ENCODE measurements at places on chromosomes 16 and 17.

- no peak for DNase-seq
Measured at GRCh38 chr16:49696414-49697101, 159.4 kb downstream of the ZNF423 start.

DNA sequence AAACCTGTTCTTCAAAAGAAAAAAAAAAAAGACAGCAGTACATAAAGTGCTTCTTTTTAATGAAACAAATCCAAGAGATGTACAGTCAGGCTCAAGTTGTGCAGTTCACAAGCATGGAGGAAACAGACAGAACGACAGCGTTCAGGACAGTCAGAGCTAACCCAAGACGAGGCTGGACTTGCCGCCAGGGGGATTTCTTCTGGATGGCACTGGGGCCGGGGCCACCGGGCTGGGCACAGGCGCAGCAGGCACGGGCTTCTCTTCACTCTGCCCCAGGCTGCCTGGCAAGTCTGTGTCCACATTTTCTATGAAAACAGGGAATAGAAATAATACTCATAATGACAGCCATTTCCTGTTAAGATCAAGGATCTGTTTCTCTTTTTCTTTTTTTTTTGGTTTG, 4.4 kb upstream of the NT5C start:
- DNase-seq, result no peak

DNA sequence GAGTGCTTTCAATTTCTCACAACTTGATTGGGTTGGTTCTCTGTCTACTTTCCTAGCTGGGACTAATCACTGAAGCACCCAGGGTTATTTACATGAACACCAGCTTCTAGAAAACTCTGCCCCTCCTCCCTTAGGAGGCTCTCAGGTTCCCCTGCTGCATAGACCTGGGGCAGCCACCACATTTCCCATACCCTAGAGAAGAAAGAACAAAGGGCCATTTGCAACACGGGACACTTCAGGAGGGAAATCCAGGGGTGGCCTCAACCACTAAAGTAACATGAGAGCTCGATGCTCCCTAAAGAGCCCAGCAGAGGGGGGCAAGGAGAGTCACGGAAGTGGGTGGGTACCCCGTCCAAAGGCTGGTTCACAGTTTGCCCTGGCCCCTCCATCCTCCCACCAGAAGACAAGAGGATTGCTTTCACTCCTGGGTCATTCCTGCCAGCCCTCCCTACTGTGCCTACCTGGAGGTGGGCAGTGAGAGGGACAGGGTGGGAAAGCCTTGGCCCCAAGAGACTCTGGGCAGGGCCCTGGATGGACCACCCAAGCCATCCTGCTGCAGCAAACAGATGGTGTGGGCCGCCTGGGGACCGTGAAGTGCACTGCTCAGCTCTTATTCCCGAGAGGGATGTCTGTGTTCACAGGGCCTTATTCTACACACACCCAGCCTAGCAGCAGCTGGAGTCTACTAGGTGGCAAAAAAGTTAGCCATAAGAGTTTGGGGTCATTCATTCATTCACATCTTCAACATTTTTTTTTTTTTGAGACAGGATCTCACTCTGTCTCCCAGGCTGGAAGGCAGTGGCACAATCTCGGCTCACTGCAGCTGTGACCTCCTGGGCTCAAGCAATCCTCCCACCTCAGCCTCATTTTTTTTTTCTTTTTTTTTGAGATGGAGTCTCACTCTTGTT, 392.1 kb downstream of the SOX9 start:
- no peak for DNase-seq

GRCh38 chr16:81702506-81702905, 76.6 kb upstream of the PLCG2 start:
- no peak for DNase-seq

GRCh38 chr17:57264776-57265175, 8.5 kb downstream of the MSI2 start:
- DNase-seq, result no peak

DNA sequence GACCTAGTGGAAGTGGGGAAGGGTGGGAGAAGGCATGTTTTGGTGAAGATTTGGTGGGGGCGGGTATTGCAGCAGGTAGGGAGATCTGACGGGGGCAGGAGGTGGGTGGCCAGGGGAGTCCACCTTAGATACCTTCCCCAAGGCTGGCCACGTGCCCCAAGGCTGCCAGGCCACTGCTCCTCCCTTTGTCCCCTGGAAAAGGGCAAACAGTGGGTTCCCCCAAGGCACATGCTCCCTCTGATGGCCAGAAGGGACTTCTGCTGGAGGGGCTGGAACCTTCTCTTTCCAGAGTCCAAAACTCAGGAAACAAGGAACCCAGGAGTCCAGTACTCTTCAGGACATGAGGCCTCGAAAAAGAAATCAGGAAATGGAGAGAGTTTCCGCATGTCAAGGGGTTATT, 6.2 kb upstream of the PSMD3 start:
- no peak for DNase-seq

- no peak for DNase-seq
Measured at GRCh38 chr17:68221786-68222185, 26.1 kb upstream of the AMZ2 start.

DNA sequence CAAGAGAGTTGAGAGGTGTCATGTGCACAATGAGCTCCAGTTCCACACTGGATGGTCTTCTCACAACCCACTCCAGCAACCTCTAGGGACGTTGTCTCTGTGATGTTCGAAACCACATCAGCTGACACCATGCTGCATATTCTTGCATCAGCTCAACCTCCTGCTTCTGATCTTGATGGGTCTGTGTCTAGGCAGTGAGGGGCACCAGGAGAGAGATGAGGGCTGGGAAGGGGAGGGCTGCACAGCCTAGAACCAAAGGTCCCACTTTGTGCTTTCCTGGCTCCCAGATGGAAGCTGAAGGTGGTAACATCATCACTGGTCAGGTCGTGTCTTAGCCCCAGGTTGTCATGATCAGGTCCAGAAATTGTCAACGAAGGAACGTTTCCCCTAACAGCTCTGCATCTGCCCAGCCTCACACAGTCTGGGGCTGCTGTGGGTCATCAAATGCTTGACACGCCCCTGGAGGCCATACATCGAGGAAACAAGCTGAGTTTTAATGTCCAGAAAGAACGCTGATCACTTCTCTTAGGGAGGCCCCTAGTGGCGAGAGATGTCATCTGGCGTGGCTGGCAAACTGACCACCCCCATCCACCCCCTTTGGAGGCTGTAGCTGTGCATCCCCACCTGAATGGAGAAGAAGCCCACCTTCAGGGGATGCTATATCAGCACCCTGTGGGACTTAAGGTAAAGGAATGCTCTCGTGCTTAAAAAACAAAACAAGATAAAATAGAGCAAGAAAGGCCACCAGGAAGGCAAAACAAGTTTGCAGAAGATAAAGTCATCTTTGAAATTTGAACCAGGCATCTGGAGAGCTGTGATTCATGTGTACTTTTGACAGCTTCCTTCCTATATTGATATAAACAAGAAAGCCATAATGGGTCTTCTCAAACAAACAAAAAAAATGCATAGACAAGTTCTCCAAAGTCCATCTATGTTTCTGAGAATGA, 58.3 kb downstream of the WIPI1 start:
- peak; percentile 79 for DNase-seq

DNA sequence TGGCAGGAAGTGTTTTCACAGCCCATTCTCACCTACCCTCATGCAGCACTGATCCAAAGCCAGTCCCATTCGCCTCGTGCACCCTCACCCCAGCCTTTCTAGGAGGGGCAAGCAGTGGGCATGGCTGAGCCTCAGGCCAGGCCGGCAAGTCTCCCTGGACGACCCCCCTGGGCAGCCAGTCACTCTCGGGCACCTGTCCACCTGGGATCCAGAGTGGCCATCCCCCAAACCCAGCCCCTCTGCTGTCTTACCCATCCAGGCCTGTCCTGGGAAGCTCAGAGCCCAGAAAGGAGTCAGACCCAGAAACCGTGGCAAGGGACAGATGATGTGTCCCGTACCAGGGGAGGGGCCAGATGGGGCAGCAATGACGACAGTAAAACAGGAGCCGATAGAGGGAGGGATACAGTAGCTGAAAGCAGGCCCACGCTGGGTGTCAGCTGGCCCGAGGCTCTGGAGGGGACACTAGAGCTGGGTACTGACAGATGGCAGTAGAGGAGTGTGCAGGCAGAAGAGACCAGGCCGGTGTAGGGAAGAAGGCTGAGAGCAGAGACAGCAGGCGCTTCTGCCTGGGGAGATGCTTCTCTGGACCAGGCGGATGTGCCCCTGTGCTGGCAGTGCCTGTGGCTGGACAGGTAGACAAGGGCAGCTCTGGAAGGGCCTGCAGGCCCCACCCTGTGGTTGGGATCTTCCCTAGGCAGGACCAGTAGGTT, 5.8 kb downstream of the CMTM3 start:
- DNase-seq, result no peak

- DNase-seq, result peak; percentile 83
Measured at GRCh38 chr17:66200685-66201092, 8.8 kb upstream of the CEP112 start.

DNA sequence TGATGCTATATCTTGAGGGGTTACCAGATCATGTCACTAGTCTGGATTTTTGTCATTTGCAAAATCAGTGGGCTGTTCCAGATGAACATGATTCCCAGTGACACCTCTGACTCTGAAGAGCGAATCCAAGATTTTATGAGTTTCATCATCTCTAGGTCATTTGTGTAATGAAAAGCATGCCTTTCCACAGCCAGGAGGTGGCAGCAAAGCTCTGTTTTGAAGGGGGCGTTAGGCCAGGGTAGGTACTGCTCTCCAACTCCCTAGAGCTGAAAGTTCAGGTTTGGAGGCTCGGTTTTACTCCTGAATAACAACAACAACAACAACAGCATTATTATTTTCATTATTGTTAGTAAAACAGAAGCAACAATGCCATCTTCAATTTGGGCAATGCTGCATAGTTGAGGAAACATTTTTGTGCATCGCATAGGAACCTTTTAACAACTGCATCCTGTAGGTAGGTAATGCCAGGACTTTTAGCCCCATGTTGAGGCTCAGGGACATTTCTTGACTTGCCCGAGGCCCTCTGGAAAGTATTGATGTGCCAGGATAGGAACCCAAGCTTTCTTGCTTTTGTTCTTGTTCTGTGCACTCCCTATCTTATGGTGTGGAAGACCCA, 77.0 kb downstream of the MYH13 start:
- peak; percentile 75 for DNase-seq

- DNase-seq, result no peak
Measured at GRCh38 chr16:61862221-61863155, 173.8 kb downstream of the CDH8 start.

- DNase-seq, result no peak
Measured at GRCh38 chr17:48704361-48705248, 17.7 kb downstream of the PRAC1 start.

DNA sequence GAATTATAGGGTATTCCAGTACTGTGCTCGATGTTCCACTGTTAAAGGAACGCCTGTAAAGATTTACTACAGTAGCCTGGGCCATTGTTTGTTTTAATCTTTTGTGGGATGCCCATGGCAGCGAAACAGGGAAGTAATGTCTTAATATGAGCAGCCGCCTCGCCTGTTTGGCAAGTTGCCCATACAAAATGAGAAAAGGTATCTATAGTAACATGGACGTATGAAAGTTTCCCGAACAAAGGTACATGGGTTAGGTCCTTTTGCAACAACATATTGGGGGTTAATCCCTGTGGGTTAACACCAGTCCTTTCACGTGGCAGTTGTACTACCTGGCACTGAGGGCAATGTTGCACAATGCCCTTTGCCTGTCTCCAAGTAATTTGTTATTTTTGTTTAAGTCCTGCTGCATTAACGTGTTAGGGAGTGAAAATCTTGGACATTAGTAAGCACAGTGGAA, 21.1 kb upstream of the TMC5 start:
- DNase-seq, result no peak

DNA sequence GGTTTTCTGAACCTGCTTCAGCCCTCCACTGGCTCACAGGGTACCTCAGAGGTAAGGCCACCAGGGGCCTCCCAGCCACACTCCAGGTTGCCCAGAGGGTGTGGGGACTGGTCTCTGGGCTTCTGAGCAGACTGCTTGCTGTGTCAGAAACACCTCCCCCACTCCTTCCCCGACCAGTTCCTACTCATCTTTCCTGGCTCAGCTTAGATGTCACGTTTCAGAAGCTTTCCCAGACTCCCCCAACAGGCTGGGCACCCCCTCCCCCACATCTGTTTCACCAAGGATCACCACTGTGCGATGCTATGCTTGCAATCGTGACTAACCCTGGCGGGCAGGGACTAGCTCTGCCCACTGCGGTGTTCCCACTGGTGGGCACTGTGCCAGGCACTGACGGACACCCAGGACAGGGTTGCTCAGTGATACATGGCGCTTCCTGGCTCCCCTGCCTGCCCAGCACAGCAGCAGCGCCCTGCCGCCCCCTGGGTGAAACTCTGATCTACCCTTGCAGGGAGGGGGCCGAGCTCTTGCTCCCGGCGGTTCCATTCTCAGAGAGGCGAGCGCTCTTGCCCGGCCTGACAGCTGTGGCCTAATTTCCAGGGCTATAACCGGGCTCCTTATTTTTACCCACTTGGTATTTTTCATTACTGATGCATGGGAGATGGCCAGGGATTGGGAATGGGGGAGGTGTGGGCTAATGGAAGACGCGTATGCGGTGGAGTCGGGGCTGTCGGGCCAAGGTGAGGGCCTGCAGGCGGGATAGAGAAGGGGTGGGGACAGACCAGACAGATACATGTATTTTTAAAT, 29.4 kb upstream of the MTSS2 start:
- peak; percentile 99 for DNase-seq

GRCh38 chr16:84209989-84210388, 19.0 kb downstream of the ADAD2 start:
- DNase-seq, result no peak

GRCh38 chr16:46884513-46885293, 541 bp downstream of the GPT2 start:
- no peak for DNase-seq

DNA sequence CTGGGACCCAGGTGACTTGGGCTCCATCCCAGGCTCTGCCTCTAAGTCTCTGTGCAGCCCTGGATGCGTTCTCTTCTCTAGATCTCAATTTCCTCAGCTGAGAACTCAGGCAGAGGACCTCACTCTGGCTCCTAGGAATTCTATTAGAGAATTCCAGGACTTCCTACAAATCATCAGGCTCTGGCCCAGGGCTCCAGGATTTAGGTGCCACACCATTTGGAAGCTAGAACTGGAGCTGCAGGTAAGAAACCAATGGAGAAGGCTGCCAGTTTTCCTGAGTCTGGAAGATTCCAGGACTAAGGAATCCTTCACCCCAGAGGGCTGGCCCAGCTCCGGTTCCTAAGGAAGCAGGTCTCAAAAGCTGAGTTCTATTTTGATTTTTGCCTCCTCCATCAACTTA, 189.8 kb upstream of the CDH5 start:
- DNase-seq, result no peak

DNA sequence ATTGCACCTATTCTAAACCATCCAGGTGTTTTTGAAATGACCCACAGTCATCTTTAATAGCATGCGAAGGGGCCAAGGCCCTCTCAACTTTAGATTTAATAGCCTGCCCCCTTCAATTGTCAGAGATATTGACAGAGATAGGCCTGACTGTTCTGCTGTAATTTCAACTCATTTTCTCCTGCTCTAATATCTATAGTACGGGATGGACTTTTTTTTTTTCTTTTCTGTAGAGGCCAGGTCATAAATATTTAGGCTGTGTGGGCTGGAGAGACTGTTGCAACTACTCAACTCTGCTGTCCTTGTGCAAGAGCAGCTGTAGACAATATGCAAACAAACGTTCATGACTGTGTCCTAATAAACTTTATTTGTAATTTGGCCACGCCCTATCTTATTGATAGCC, 24.7 kb upstream of the KRT20 start:
- DNase-seq, result peak; percentile 50

Data from fibroblast of skin of scalp (primary cell).